ENCODE measurements at places on chromosomes 2 and 18.

- no peak for DNase-seq
These were observed 526.5 kb downstream of the FBXO15 start for GRCh38 chr18:73621091-73621490.

DNA sequence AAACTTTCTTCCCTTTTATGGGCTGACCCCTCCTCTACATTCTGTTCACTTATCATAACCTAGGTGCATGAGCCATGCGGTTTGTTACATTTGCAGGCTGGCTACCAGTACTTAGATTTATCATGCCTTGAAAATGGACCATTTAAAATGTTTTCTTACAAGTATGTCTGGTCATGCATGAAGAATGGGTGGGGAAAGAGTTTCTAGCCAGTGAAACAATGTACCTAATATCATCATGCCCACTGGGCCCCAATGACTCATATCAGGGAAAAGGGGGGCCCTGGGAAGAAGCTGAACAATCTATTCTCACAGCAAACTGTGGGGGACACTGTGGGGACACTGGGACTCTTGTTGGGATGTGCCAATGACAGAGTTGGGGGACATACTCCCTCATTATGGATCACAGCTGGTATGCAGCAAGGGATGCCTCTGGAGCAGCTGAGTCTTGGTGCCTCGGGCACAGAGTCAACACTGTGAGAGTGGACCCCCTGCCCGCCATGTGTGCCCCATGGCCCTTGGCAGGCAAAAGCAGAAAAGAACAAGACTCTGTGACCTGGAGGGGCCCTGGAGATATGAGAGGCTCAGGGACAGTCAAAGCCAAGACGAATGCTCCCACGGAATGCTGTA is 156.3 kb downstream of the ZNF516 start:
- no peak for DNase-seq

DNA sequence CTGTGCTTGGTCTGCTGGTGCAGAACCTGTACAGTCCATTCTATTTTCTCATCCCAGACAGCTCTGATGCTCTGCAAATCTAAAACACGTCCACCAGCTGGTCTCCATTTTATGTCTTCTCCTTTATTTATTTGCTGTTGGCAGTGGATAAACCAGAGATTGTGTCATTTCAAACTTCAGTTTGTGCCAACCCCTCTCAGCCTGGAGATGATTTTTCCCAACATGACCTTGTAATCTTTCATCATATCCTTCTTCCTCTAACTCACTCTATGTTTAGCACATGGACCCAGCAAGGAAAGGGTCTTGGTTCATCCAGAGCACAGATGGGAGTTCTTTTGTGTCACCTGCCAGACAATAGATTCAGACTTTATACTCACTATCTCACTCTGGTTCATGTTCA is 273.2 kb downstream of the MTX2 start:
- no peak for DNase-seq

GRCh38 chr2:146661473-146662096 is 1183.2 kb upstream of the ACVR2A start:
- DNase-seq = peak; percentile 33

GRCh38 chr2:151024696-151025251 is 236.9 kb downstream of the RBM43 start:
- no peak for DNase-seq

- peak; percentile 57 for DNase-seq
These were observed 972 bp upstream of the RASGRP3 start for GRCh38 chr2:33475224-33476130.

- no peak for DNase-seq
These were observed 71.9 kb downstream of the CHRNA1 start for GRCh38 chr2:174692256-174692919.

DNA sequence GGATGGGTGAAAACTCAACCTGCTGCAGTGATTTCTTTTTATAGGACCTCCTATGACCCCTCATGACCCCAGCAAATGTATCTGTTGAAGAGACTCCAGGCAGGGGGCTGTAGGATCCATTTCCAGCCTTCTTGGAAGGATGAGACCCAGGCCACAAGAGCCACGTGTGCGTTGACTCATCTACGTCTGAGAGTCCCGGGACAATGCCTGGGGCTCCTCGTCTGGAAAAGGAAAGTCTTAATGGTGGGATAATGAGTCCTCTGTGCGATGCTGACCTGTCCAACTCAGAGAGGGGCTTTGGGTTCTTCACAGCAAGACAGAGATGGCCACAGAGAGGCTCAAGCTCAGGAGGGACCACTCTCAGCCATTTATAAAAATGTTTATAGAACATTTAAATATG is 80.8 kb downstream of the SMIM21 start:
- no peak for DNase-seq

- DNase-seq = no peak
These were observed 1.7 kb upstream of the SLC25A12 start for GRCh38 chr2:171895786-171896185.

DNA sequence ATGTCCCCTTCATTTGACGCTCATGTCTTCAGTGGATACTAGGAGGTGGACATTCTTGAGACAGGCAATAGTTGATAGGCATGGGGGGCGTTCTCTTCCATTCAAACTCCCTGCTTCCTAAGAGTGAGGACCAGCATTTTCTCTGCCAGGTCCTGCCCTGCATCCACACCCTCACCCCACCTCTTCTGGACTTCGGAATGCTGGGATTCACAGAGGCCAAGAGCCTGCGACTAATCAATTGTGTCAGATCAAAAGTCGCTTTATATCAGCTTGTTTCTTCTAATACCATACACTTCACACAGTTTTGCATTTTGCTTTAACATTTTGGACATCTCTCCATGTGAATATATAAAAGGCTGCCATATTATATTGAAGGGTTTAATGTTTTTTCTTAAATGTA is 210.7 kb downstream of the CCDC102B start:
- no peak for DNase-seq

- no peak for DNase-seq
These were observed 4.6 kb downstream of the TMEM163 start for GRCh38 chr2:134714228-134714627.

DNA sequence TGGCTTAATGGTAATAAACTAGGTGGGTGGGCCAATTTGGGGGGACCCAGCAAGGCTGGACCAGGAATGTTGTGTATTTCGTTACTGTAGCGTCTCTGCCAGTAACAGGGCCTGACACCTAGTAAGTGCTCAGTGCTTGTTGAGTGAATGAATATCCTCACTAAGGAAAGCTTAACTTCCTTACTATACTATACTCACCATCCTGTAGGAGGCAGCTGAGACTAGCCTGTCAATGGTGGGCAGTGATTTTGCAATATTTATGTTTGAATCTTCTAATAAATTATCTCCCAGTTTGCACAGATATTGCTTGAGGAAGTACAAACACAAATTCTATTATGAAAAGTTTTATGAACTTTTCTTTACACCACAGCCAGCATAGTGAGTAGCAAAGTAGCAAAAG is 370.7 kb upstream of the SYT4 start:
- no peak for DNase-seq
